ENCODE measurements at places on chromosomes 2 and 18.

GRCh38 chr2:225236769-225237323 is 162.7 kb upstream of the NYAP2 start:
- no peak for DNase-seq

GRCh38 chr2:107197594-107198294 is 311.8 kb upstream of the ST6GAL2 start:
- no peak for DNase-seq

DNA sequence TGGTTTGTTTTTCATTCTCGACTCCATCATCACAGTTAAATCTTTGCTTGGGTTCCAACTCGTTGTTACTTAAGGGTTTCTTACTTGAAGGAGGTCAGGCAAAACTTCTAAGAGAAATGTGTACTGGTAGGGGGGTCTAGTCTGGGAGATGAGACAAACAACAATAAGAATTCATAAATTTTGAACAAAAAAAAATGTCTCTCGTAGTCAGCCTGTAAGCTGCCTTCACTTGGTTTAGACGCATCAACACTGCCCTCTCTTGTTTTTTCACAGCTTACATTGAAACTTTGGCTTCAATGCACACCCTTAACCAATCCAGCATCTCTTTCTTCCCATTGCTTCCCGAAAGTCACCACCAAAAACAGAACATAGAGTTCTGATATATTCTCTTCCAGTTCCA is 576.4 kb upstream of the PIK3C3 start:
- DNase-seq, result no peak

GRCh38 chr2:51490576-51491234 is 458.8 kb upstream of the NRXN1 start:
- DNase-seq, result no peak

DNA sequence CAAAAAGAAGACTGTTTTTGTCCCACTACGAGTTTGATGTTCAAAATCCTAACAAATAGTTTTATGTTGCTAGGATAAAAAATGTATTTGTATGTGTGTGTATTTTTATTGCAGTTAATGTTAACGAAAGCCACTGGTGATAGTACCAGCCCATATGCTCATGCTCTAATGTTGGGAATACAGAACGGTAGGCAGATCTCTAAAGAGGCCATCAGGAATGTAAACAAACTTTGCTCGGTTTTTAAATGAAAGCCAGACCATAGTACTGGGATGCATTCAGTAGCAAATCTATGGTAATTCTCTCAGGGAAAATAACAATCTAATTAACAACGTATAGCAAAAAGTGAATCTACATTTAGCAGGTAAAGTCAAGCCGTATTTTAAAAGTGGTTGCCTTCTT is 208.1 kb downstream of the NEDD4L start:
- no peak for DNase-seq

GRCh38 chr18:14941792-14942191 is 193.8 kb downstream of the ANKRD30B start:
- no peak for DNase-seq

DNA sequence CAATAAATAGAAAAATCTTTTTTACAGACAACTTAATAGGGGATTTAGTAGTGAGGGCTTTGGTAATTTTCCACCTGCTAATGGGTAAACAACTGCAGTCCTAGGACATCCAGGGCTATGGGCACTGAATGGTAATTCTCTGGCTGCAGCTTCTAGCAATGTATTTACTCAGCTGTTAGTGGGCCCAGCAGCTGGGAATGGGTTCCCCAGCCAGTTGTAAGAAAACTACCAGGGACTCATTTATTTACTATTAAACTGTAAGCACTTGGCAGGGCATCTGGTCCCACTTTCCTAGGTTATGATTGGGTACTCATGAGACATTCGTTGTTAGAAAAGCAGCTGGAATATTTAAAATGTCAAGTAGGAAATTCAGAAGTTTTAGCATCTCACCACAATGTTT is 363.8 kb upstream of the TRIB2 start:
- no peak for DNase-seq

GRCh38 chr2:68135448-68136320 is 22.0 kb upstream of the PNO1 start:
- no peak for DNase-seq

DNA sequence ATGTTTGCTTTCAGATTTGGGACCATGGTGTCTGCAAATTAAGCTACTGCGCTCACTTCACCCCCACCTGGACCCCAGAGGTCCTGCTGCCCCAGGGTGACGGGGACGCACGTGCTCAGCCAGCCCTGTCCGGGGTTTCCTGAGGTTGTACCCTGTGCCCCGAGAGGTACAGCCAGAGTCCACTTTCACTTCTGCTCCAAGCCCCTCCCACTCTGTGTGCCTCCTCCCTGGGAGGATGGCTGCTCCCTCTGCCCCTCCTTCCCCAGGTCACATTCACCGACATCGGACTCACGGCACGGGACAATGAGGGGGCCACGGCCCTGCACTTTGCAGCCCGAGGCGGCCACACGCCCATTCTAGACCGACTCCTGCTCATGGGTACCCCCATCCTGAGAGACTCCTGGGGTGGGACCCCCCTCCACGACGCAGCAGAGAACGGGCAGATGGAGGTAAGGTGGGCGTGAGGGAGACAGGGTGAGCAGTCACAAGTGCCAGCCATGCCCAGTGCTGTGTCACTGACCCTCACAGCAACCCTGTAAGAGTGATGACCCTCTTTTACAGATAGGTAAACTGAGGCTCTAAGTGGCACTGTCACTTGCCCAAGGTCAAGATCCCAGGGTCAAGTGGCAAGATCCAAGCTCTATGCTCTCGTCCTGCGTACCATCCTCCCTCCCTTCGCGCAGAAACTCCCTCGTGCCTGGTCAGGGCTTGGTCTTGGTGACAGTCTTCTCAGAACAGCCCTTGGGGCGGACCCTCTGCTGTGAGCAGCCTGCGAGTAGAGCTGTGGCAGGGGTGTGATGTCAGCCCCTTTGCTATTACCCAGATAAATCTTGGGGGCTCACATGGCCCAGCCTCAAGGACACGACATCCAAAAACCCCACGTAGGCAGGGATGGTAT is 7.6 kb downstream of the ESPNL start:
- DNase-seq, result no peak

- DNase-seq, result no peak
These were observed 14.7 kb downstream of the MAP3K20 start for GRCh38 chr2:173090276-173090877.

DNA sequence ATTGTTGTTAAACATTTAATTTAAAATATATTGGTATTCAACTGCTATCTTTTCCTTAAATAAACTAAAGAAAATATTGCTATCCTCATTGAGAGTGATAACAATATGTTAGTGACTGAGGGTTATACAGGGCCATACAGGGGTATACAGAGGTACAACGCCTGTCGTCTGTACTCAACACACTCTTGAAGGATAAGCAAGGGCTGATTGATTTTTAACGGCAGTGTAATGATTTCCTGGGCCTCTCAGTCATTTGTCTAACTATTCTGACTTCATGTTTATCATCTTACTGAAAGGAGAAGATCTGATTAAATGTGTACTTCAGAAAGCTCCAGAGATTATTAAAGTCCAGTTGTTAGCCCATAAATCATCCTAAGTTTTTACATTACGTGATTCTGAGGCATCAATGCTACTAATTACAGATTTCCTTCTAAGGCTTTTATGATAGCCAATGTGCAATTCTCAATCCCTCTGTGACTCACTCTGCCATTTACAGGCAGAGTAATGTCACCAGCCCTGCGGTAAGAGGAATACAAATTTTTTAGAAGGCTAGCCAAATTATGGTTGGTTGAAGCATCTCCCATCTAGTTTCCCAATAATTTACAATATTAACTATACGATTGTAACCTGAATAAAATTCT is 893.0 kb upstream of the CHAC2 start:
- DNase-seq, result no peak

- no peak for DNase-seq
These were observed 5.0 kb downstream of the TMEM185B start for GRCh38 chr2:120218181-120218580.

Data from stimulated activated CD8-positive, alpha-beta memory T cell treated with anti-CD3 and anti-CD28 coated beads, Interleukin-7, amount 100 ng/mL, for 4 hours (primary cell).